ENCODE measurements at places on chromosomes 1 and 21.

DNA sequence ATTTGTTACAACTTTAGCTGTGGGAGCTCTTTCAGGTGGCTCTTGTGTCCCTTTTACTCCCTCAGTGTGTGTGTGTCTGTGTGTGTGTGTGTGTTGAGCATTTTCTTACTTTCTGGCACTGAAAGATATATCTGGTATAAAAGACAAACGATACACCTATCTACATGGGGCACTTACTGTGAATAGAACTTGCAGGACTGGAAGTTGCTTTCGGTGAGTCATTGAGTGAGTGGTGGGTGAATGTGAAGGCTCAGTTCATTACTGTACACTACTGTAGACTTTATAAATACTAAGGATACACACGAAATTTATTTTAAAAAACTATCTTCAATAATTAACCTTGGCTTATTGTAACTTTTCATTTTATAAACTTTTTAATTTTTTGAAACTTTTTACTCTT is 38.7 kb downstream of the BTBD8 start:
- no peak for DNase-seq

DNA sequence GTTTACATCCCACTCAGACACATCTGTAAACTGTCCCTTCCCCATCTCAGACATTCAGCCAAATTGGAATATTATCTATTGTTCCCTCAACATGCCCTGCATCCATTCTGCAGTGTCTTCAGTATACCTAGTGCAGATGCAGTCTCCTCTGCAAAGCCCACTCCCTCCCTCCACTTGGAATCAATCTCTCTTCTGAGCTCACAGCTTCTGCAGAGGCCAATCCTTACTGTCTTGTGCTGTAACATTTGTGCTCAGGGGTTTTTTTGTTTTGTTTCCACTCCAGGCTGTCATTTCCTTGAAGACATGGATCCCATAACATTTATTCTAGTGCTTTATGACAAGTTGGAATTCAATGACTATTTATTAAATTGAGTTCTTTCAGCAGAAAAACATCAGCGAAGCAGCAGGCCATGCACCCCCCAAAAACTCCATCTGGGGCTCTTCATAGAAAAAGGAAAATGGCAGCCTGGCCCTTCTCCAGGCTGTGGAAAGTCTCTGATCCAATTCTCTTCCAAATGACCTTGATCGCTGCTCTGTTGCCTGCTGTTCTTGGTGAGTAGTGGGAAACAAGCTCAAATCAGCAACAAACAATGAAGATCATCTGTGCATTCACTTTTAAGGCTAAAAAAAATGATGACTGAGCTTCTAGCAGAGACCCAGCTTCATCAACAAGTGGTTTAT is 8.7 kb downstream of the C4BPA start:
- peak; percentile 15 for DNase-seq

GRCh38 chr1:230728710-230729392 is 14.9 kb upstream of the AGT start:
- no peak for DNase-seq

DNA sequence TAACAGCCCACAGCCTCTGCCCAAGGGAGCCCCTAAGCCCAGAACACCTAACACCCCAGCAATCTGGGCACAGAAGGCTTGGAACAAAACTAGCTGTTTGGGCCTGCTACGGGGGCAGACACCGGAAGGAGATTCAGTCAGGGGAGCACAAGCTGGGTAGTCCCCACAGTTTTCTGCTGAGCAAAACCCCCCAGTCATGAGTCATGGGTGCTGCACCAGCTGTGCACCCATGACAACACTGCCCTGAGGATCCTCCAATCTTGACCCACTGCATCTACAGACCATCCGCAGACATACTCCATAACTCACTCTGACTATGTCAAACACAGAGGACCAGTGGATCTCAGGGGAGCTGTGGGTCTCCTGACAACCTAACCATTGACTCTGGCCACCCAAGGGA is 105.1 kb downstream of the LRIG2 start:
- no peak for DNase-seq
